A673 (cell line): ENCODE measurements at places on chromosomes 7 and 10.
A peak's percentile ranks its signal among the peaks of the same experiment; 100 is the strongest.

- H3K27ac ChIP-seq, result no peak overlapping the region
- H3K36me3 ChIP-seq, result no peaks in the 10 kb centered on the region
- H3K4me3 ChIP-seq, result peak overlapping the region; percentile 57
- peaks cover 99% of the 10 kb centered on the region for H3K27me3 ChIP-seq
- H3K4me1 ChIP-seq, result peaks cover 33% of the 10 kb centered on the region
- DNase-seq, result no peak
These were observed 1.8 kb upstream of the ZNF503 start for GRCh38 chr10:75403144-75403938.

GRCh38 chr7:105718511-105718925 is 137.2 kb upstream of the EFCAB10 start:
- H3K36me3 ChIP-seq, result no peaks in the 10 kb centered on the region
- H3K27me3 ChIP-seq, result no peaks in the 10 kb centered on the region
- no peak overlapping the region for H3K4me3 ChIP-seq

DNA sequence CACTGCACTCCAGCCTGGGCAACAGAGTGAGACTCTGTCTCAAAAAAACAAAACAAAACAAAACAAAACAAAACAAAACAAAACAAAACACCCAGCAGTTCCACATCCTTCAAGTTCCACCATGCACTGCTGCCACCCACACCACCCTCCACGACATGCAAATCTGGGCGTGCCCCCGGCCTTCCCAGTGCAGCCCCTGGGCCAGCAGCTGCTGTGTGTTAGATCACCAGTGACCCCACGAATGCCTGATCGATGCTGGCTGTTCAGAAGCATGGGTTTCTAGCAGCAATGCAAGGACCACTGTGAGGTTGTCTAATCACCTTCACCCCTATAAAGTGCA is 36.3 kb downstream of the ELFN1 start:
- no peak for DNase-seq
- no peaks in the 10 kb centered on the region for H3K27me3 ChIP-seq
- H3K27ac ChIP-seq, result no peak overlapping the region
- H3K36me3 ChIP-seq, result no peaks in the 10 kb centered on the region

DNA sequence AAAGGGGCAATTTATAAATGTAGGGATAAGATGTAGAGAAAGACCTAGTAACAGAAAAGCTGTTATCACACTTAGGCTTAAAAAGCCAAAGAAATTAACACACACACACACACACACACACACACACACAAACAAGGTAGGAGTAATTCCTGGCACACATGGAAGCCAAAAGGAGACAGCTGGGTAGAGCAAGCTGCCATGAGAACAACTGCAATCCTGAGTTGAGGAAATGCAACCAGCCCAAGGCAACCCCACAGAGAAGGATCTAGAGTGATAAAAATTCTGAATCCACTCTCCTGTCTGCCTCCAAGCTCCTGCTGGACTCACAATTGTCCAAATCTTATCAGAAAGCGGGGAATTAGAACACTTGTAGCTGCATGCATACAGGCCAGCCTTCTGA is 229.1 kb upstream of the DGKB start:
- H3K36me3 ChIP-seq, result no peaks in the 10 kb centered on the region
- H3K27me3 ChIP-seq, result no peaks in the 10 kb centered on the region
- no peak overlapping the region for H3K27ac ChIP-seq

- no peak overlapping the region for H3K4me3 ChIP-seq
- no peak for DNase-seq
- no peak overlapping the region for H3K27ac ChIP-seq
- H3K4me1 ChIP-seq, result peaks cover 34% of the 10 kb centered on the region
- H3K27me3 ChIP-seq, result no peaks in the 10 kb centered on the region
These were observed 255.7 kb downstream of the GLI3 start for GRCh38 chr7:41981046-41982040.
